ENCODE measurements at places on chromosomes 16 and 17. TPM values are rescaled to one million over a fixed set of nuclear protein-coding genes. Genes with fewer than 3 reads are reported as not detected.

GRCh38 chr17:34961093-34961911 is at the start of the genes CCT6B and ZNF830:
CCT6B (minus strand) TSS chr17:34961460; CDS start chr17:34961393, 67 bp downstream.
ZNF830 (plus strand) TSS chr17:34961540; CDS start chr17:34961567, 27 bp downstream.
- H3K36me3 ChIP-seq: peaks cover 16% of the 10 kb centered on the region
- DNase-seq: peak; percentile 94
- peak within 1 kb of the TSS; percentile 75 for H3K4me3 ChIP-seq

Gene SAMD14
- not detected for polyA plus RNA-seq

DNA sequence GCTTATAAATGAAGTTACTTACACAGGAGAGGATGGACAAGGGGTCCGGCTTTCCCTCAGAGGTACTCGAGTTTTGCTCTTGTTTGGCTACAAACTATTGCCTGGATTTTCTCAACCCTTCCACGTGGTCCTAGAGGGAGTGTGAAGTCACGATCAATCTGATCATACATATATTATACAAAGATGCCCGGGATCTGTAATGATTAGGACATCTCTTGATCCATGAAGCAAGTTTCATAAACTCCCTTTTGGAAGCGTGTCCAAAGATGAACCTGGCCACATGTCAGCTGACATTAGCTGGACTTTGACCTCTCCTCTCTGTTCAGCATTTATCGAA is 2.3 kb upstream of the CDH11 start:
- no peak overlapping the region for H3K4me3 ChIP-seq
- H3K4me1 ChIP-seq: no peaks in the 10 kb centered on the region
- no peak for DNase-seq

- H3K4me3 ChIP-seq: no peak overlapping the region
- H3K36me3 ChIP-seq: no peaks in the 10 kb centered on the region
- H3K4me1 ChIP-seq: no peaks in the 10 kb centered on the region
- DNase-seq: no peak
- no peaks in the 10 kb centered on the region for H3K27me3 ChIP-seq
Observed at GRCh38 chr16:52827456-52827855, 225.2 kb downstream of the CHD9NB start.

GRCh38 chr16:55265926-55266325 is 58.1 kb upstream of the IRX6 start:
- no peak overlapping the region for H3K4me3 ChIP-seq
- H3K4me1 ChIP-seq: no peaks in the 10 kb centered on the region
- no peaks in the 10 kb centered on the region for H3K27me3 ChIP-seq

DNA sequence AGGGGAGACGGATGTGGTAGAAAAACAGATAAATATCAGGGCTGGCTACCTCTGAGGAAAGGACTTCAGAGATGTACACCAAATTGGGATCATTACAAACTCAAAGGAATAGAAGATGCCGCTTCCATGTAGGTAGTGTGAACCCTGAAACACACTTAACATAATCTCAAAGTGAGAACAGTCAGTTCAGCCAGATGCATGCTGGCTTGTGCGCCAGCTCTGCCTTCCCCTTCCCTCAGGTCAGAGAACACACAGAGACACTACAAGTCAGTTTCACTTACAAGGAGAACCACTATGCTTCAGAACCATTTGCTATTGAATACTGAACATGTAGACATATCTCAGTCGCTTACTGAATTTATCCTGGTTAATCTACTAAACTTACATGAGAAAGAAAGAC is 176.0 kb upstream of the AXIN2 start:
- no peak overlapping the region for H3K4me3 ChIP-seq
- no peaks in the 10 kb centered on the region for H3K4me1 ChIP-seq
- H3K27me3 ChIP-seq: no peaks in the 10 kb centered on the region
- DNase-seq: no peak
- no peak overlapping the region for H3K27ac ChIP-seq
- H3K36me3 ChIP-seq: no peaks in the 10 kb centered on the region

GRCh38 chr17:4208238-4208637 is 55.5 kb downstream of the ANKFY1 start:
- H3K27ac ChIP-seq: peak overlapping the region; percentile 8
- no peak for DNase-seq
- H3K27me3 ChIP-seq: peaks cover 44% of the 10 kb centered on the region
- H3K4me3 ChIP-seq: no peak overlapping the region

DNA sequence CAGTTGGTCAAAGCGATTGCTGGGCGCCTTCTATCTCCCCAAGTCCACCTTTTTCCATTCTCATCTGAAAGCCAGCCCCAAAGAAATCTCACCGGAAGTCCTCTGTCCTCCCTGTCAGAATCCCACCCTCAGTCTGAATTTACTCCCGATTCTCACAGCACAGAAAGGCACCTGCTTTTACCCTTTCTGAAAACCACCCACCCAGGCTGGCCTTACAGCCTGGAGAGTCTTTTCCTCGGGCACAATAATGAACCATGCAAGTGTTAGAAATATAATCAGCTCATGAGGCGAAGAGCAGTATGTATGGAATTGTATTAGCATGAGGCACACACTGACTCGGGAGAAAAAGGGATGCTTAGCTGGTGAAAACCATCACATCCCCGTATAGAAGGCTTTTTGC is 1.2 kb upstream of the ZFHX3 start:
- H3K27me3 ChIP-seq: no peaks in the 10 kb centered on the region
- H3K4me1 ChIP-seq: peaks cover 30% of the 10 kb centered on the region
- no peaks in the 10 kb centered on the region for H3K36me3 ChIP-seq

Gene NGFR
- polyA plus RNA-seq: not detected

Gene BCO1
- polyA plus RNA-seq: not detected

DNA sequence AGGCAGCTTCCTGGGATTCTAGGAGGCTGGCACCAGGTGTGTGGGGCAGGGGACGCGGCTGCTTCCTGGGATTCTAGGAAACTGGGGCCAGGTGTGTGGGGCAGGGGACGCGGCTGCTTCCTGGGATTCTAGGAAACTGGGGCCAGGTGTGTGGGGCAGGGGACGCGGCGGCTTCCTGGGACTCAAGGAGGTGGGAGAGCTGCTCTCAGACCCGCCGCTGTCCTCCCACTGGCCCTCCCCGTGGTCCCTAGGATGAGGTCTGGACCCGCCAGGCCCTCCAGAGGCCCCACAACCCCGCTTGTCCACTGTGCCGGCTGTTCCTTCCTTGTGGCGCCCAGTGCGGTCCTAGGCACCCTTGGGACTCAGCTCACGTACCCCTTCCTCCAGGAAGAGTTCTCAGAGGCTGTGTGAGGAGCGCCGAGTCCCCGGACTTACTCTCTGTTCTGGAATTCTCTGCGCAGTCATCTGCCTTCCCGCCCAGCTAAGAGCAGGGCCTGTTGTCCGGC is 565 bp downstream of the DPEP1 start:
- H3K36me3 ChIP-seq: no peaks in the 10 kb centered on the region
- H3K27me3 ChIP-seq: no peaks in the 10 kb centered on the region
- no peak overlapping the region for H3K4me3 ChIP-seq
- H3K27ac ChIP-seq: no peak overlapping the region
- H3K4me1 ChIP-seq: no peaks in the 10 kb centered on the region

DNA sequence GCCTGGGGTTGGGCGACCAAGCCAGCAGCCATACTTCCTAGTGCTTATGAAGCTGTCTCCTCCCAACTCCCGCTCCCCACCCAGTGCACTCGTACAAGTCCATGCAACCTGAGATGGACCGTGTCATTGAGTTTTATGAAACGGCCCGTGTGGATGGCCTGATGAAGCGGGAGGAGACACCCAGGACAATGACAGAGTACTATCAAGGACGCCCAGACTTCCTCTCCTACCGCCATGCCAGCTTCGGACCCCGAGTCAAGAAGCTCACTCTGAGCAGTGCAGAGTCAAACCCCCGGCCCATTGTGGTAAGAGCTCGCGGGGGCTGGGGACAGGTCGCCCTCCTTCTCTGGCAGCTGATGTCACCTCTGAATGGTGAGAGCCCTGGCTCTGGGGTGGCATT is 11.0 kb upstream of the KATNB1 start:
- no peaks in the 10 kb centered on the region for H3K4me1 ChIP-seq
- DNase-seq: no peak
- no peak overlapping the region for H3K27ac ChIP-seq
